Mucosa of descending colon (tissue), 3 donors: ENCODE measurements at places on chromosomes 6 and 20. TPM values are rescaled to one million over a fixed set of nuclear protein-coding genes. Genes with fewer than 3 reads are reported as not detected.

DNA sequence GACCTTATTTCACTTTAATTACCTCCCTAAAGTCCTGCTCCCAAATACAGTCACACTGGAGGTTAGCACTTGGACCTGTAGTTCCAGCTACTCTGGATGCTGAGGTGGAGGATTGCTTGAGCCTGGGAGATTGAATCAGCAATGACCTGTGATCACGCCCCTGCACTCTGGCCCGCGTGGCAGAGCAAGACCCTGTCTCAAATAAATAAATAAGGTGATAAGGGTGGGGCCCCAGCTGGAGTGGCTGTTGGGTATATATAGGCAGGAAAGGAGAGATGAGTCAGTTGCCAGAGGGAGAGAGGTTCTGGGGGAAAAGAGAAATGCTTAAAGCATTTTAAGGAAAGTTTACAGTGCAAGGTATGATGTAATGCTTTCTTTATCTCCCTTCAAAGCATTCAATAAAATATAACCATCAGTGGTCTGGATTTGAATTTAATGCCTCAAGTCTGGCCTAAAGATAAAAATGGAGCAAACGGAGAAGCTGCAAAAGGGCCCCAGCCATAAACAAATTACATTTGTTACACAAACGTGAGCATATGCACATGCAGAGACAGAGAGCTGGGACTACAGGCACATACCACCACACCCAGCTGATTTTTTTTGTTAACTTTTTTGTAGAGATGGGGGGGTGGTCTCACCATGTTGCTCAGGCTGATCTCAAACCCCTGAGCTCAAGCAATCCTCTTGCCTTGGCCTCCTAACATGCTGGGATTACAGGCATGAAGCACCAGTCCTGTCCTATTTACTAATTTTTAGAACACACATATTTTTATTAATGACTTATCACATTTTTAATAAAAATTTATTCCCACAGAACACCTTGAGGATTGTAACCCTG, 6.1 kb upstream of the PM20D2 start:
- no peak for DNase-seq

GRCh38 chr20:57131601-57132391, 134.6 kb downstream of the BMP7 start:
- DNase-seq: no peak

DNA sequence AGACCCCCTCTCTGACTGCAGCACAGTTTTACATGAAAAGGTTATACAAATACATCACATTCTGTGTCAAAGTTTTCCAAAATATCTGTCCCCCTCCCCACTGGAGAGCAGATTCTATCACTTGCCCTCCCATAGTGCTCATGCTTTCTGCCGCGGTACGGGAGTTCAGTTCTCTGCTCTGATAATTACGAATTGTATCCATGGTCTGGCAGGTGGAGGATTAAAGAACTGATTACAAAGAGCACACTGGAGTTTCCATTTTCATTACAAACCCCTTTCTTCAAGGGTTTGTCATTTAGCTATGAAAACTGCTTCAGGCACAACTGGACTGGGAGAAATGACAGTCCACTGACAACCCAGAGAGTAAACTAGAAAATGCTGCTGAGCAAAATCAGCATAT, 166.0 kb downstream of the PDSS2 start:
- no peak for DNase-seq

FAM209B gene
- not detected for total RNA-seq

FAM83C gene
- 0.13 TPM for total RNA-seq

GINS1 gene
- 1.9 TPM for total RNA-seq

GRCh38 chr20:14830466-14830865, 493.1 kb upstream of the FLRT3 start:
- no peak for DNase-seq

DNA sequence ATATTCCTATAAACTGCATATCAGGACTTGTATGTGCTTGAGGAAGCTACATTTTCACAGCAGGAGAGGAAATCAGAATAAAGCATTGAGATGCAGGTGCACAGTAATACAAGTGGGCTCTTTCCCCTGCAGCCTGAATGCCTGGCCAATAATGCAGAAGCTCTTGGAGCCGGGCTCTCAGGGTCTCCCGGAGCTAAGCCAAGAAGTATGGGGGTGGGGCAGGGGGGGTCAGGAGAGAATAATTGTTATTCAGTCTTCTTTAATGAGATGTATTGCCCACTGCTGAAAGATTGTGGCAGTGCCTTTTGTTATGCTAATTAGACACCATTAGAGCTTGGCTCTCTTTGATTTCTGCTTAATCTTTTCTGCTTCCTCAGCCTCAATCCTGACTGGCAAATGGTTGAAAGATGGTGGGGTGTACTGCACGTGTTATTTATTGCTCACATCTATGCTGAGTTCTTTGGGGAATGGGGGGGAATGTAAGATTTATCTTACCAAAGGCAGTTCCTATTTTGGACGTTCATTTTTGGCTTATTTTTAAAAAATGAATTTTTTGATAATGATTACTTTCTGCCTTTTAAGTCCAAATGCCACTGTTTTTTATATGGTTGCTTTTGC, 407.6 kb upstream of the SOX4 start:
- no peak for DNase-seq

DNA sequence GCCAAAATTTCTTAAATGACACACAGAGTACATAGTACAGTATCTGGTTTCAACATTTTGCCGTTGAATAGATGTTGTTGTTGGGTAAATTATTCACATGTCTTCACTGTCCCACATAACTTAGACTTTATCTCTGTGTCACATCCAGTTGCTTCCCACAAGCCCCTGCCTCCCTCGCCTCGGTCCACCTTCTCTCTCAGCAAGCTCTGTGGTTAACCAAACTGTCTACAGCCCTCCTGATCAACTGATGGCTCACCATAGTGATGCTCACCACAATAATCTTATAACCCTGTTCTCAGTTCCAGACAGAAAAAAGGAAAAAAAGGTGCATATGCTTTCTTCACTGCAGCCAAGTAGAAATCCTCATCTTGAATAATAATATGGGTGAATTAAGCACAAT, 23.0 kb downstream of the IL17F start:
- DNase-seq: no peak

- DNase-seq: no peak
Observed at GRCh38 chr20:53515749-53516148, 77.9 kb downstream of the ZNF217 start.

KCNK16 gene
- total RNA-seq: not detected

- no peak for DNase-seq
Observed at GRCh38 chr6:38027685-38028373, 208.3 kb downstream of the ZFAND3 start.

GRCh38 chr6:140414966-140415620, 1040.6 kb upstream of the CITED2 start:
- no peak for DNase-seq

CNR1 gene
- total RNA-seq: 3.5 TPM

FGD2 gene
- total RNA-seq: 6.9 TPM

- DNase-seq: no peak
Observed at GRCh38 chr20:62549029-62549428, 73.2 kb upstream of the GATA5 start.

FAM162B gene
- total RNA-seq: 0.96 TPM

DNA sequence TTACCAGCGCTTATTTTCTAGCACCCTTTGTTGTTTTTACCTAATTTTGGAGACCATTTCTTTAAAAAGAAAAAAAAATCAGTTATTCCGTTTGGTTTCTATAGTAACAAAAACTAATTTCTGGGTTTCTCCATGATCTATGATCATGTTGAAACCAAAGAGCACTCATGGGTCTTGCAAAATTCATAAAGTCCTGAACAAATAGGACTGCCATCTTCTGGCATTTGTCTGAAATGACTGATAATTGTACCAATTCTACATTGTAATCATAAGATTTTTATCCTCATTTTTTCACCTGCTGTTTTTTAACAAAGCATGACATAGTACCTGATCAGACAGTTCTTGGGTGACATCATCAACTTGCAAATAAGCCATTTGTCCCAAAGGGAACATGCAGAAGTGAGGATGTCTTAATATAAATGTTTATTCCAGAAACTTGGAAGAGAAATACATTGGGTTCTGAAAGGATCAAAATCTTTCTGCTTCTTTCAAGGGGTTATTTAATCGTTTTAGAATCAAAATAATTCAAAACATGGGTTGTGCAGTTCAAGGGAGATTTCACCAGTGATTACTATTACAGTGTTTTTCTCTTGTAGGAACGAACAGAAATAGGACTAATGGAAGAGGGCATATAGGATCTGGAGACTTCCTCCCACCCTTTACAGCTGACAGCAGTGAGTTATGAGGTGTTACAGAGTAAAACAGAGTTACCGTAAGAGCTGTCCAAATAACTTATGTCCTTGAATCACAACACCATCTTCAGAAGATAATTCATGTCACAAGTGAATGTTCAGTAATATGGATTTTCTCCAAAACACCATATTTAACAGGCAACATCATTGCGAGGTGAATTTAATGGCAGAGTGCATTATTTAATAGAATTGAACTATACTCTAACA, 87.1 kb upstream of the GJE1 start:
- no peak for DNase-seq

- no peak for DNase-seq
Observed at GRCh38 chr20:44714102-44714700, 968 bp upstream of the CCN5 start.

DNA sequence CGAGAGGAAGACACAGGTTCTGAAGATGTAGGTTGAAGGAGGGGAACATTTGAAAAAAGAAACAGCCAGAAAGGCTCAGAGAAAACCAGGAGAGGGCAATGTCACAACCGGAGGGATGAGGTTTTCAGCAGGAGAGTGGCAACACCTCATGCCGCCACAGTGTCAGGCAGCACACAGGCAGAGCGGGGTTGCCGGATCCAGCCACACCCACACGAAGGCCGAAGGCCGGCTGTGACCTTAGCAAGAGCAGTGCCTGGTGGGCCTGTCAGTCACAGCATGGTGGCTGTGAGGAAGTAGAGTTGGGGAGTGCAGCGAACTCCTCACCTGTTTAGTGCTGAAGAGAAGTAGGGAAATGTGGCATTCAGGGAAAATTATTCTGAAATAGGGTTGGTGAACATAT, 14.0 kb downstream of the HDDC2 start:
- no peak for DNase-seq

DNA sequence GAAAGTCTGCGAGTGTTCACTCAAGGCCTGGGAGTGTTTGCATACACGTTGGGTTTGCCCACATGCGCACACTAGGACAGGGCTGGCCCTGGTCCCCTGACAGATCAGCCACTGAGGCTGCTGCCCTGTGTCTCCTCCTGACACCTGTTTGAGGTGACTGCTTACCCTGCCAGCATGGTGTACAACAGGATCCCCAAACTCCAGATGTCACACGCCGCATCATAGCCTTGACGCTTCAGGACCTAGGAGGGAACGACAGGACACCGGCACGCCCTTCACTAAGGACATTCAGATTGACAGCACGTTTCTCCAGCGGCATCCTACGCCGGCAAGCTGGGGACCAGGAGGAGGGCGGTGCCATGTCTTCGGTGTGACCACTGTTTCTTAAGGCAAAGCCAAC, 37.0 kb upstream of the MPC1 start:
- no peak for DNase-seq

DNA sequence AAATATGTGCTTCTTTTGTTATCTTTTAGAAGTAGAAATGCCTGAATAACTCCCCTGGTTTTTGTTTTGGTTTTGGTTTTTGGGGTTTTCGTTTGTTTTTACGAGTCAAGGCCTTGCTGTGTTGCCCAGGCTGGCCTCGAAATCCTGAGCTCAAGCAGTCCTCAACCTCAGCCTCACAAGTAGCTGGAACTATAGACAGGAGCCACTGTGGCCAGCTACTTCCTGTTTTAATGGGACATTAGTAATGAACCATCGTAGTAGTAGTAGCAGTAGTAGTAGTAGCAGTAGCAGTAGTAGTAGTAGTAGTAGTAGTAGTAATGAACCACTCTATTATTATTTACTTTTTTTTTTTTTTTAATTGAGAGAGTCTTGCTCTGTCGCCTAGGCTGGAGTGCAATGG, 66.0 kb downstream of the UBR2 start:
- no peak for DNase-seq

- no peak for DNase-seq
Observed at GRCh38 chr6:116268589-116269293, 11.0 kb downstream of the TSPYL1 start.

DNA sequence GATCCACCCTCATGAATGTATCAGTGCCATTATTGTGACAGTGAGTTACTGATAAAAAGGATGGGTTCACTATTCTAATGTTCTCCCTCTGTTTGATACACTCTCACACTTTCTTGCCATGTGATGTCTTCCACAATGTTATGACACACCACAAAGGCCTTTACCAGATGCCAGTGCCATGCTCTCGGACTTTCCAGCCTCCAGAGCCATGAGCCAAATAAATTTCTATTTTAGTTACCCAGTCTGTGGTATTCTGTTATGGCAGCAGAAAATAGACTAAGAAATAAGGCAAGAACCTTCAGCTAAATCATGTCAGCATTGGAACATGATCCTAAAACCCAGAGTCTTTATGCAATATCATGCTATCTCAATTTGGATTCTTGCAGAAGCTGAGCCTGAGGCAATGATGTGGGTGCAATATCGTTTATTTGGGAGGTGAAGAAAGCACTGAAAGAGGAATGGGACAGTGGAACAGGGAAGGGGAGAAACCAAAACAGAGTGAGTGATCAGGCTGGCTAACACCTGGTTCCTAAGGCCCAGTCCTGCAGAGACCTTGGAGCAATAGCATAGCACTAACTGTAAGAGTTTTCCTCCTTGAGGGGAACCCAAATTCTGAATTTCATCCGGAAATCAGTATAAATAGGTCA, 130.4 kb upstream of the LRFN2 start:
- no peak for DNase-seq

MYBL2 gene
- 5.1 TPM for total RNA-seq

LZTS3 gene
- total RNA-seq: 4.2 TPM

DNA sequence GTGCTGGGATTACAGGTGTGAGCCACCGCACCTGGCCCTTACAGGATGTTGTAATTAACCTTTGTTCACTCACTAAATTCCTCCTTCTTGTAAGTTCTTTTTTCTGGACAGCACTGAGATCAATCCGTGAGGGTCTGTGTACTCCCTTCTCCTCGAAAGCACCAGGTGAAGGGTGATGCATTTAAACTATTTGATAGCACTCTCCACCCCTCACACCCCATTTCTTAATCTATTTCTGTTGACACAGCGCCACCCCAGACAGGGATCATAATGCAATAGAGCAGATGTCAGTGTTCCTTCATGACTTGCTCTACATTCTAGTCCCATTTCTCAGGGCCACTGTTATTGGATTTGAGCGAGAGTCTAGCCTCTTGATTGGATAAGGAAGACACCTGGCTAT, 46.3 kb downstream of the PPP1R14C start:
- no peak for DNase-seq
